Renal pelvis (tissue), 12 donors: ENCODE measurements at places on chromosomes 3 and 15.

GRCh38 chr15:66923438-66923881 is 141.9 kb upstream of the SMAD3 start:
- DNase-seq, result no peak

DNA sequence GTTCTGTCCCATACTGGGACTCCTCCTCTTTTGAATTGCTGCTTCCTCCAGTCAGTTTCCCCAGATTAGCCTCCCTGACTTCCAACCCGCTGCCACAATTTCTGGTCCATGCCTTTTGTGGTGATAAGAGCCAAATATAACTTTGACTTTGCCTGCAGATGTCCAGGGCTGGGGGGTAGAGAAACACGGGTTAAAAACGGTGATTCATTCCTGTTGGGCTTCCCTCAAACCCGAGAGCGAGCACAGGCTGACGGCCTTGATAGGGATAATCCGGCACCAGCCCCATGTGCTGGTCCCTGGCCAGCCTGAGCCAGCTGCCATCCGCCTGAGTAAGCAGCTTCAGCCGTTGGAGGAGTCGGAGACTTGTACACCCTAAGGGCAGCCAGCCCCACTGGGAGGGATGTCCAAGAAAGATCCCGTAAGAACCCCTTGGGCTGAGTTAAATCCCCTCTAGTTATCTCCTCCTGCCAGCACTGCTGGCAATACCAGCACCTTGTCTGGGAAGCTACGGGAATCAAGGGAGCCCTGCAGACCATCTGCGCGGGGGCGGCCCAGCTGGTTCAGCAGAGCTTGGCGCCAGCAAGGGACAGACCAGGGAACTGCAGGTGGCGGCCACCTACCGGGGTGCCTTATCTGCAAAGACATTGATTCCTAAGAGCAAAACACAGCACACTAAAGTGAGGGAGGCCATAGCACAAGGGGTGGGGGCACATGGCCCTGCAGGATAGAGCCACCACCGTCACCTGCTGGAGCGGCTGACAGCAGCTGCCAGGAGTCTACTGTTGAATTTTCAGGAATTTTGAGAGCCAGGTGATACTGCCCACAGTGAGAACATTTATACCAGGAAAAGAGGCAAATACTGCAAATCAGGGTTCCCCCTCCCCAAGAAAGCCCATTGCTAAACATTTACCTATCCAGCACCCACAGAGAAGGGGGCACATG is 18.1 kb downstream of the CSPG4 start:
- DNase-seq, result no peak

DNA sequence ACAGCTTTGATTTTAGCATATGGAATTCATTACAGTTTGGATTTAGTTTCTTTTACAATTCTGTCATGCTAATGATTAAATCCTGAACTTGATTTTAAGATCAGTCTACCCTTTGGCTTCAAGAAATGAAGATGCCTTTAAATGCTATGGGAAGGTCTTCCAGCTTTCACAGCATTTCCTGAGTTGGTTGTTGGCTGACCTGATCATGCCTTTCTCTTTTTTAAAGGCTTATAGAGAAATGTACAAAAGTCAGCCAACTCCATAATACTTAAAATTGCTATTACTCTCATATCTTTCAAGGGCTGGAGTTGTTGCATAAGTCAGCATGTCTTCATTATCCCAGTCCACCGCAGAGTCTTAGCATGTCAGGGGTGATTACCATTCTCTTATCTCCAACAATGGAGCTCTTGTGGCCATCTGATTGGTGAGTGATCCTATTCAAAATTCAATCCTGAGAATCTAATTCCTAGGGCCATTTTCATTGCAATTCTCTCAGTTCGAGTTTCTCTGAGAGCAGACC is 123.8 kb downstream of the GMNC start:
- DNase-seq, result no peak

GRCh38 chr15:69609176-69609575 is 156.6 kb downstream of the RPLP1 start:
- DNase-seq, result no peak

DNA sequence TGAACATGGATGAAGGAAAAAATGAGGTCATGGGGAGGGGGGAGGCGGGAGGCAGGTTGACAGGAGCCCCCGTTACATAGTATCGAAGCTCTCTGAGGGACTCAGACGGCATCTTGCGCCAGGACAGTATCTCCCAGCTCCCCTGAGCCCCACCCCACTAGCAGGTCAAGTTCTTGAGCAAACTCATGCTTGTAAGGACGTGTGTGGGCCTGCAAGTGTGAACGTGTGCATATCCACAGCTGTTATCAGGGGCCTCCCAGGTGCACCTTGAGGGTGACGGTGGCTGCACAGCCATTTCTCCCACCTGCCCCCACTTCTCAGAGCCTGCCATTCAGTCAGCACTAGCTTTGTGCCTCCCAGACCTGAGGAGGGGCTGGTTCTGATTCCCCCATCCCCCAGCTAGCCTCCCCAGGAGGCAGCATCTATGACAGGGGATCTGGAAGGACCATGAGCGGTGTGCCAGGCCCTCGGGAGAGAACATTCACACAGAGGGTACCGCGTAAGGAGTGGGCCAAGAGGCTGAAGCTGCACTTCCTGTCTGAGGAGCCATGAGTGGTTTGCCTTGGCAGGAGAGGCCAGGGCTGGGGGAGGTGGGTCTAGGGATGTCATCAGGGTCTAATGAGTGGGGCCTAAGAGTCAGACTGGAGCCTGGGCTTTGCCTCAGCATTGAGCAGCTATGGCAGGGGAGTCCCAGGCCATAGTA is 2.9 kb downstream of the SEMA3F start:
- DNase-seq, result no peak

- no peak for DNase-seq
Observed at GRCh38 chr3:58411036-58411435, 22.6 kb downstream of the PDHB start.

GRCh38 chr3:169348929-169349621 is 314.4 kb downstream of the MECOM start:
- DNase-seq, result no peak

DNA sequence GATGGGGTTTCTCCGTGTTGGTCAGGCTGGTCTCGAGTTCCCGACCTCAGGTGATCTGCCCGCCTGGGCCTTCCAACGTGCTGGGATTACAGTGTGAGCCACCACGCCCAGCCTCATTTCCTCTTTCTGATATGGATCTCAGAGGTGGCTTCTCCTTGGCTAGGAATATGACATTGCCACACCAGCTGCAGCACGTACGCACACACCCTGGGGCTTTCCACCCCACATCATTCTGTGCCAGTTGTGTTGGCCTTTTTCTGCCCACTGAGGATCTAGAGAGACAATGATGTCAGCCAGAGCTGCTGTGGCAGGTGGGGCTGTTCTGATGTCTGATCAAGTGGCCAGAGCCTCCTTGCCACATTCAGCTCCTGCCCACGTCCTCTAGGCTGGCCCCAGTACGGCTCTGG is 29.0 kb downstream of the TMEM45A start:
- DNase-seq, result no peak

DNA sequence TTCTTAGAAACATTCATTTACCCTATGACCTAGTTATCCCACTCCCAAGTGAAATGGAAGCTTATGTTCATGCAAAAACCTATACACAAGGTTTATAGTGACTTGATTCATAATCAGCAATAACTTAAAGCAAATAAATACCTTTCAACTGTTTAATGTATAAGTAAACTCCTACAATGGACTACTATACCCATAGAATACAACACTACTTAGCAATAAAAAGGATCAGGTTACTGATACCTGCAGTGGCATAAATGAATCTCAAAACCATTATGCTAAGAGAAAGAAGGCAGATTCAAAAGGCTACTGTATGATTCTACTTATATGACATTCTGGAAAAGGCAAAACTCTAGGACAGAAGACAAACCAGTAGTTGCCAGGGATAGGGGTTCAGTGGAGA is 8.3 kb upstream of the POLR2M start:
- no peak for DNase-seq

DNA sequence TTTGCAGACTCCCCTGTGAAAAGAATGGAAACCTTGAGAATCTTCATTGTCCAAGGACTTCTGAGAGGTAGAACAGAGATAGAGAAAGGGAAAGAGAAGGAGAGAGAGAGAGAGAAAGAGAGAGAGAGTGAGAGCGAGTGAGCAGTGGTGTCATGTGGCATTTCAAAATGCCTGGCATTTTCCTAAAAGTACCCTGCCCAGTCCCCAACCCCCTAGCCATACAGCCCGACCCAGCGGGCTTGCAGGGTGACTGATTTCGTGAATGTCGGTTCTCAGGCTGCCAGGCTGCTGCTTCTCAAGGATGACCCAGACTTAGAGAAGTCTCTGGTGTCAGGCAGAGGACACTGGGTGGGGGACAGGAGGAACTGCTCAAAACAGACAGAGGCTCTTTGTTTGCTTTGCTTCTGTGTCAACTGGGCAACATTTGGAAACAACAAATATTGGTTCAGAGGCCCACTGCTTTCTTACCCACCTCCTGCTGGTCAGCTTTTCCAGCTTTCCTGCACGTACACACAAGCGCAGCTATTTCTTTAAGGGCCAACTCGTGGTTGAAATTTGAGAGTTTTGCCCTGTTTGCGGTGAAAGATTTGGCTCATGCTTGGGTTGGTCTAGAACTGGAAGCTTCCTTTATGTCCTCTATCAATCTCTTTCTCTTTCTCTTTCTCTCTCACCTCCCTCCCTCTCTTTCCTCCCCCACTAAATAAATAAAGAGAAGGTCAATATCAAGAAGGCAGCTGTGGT is 3.7 kb upstream of the TF start:
- peak; percentile 27 for DNase-seq

DNA sequence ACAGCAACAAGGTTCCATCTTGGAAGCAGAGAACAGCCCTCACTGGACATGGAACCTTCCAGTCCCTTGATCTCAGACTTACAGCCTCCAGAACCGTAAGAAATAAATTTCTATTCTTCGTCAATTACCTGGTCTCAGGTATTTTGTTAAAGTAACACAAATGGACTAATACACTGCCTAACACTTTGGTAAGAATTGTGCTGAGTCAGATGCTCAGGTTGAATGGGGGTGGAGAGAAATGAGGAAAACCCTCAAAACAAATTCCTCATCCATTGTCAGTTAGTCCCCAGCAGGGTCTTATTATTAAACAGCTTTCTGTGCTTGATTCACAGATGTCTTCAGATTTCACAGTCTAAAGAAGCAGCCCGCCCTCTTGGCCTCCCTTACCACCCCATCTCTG is 306.2 kb upstream of the SLCO3A1 start:
- DNase-seq, result no peak

DNA sequence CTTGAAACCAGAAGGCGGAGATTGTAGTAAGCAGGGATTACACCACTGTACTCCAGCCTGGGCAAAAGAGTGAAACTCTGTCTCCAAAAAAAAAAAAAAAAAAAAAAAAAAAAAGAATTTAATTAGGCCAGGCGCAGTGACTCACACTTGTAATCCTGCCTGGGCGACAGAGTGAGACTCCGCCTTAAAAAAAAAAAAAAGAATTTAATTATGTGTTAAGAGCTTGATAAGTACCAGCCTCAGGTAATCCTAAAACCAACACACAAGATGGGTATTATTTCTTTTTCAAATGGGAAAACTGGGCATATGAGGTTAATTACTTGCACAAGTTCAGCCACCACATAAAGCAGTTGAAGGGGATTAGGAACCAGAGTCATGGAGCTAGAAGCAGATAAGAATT is 49.0 kb downstream of the PBRM1 start:
- DNase-seq, result no peak

- no peak for DNase-seq
Observed at GRCh38 chr3:141074529-141074928, 23.4 kb downstream of the SPSB4 start.

DNA sequence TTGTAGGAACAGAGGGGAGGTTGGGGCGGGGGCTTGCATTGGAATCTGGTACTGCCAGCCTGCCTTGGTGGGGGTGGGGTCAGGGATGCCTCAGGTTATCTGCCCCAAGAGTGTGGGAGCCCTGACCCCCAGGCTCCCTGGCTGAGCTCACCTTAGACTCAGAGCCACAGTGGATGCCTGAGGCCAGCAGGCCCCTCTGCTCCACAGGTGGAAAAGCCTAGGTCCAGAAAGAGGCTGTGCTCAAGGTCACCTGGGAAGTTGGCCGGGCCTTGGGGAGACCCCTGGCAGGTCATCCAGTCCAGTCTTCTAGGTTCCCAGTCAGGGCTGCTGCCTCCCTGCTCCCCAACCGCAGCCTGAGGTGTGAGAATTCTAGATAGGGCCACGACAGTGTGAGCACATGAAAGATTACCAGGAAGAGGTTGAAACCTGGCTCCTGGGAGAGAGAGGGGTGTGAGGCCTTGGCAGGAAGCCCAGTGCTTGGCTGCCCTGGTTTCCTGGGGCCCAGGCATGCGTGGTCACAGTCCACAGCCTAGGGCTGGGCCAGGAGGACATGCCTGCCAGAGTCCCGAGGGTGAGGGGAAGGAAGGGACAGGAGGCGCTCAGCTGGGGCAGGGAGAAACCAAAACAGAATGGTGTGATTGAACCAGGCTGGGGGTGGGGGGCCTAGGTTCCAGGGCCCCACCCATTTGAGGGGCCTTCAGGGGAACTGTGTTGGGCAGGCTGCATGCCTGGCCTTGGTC is 4.9 kb downstream of the HDAC11 start:
- peak; percentile 82 for DNase-seq

DNA sequence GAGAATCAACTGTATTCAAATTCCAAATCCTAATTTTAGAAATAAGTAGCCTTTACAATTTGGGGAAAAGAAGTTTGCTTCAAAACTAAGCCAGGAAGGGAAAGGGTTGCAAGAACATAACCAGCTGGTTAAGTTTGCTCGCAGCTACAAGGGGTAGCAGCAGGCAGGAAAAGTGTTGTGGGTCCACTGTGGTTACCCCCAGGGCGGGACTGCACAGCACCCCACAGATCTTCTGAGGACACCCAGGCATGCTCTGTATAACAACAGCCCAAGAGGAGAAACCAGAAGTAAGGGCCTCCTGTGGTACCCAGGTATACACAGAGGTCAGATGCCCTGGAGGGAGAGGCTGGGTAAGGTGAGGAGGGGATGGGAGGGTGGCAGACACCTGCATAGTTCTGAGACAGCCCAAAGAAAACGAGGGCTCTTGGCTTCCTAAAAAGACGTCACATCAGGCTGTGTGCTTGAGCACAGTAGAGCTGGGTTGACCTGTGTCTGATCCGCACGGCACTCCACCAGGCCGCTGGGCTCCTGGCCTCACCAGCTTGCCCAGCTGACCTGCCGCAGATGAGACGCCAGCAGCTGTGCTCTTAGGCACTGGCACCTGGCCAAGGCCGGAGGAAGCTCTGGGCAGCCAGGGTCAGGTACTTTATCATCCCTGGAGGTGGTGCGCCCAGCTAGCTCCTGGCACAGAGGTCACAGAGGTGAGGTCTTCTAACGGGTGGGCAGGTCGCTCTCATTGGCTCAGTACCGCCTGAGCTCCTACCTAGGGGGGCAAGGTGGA is 81.8 kb upstream of the SNRPA1 start:
- DNase-seq, result no peak

DNA sequence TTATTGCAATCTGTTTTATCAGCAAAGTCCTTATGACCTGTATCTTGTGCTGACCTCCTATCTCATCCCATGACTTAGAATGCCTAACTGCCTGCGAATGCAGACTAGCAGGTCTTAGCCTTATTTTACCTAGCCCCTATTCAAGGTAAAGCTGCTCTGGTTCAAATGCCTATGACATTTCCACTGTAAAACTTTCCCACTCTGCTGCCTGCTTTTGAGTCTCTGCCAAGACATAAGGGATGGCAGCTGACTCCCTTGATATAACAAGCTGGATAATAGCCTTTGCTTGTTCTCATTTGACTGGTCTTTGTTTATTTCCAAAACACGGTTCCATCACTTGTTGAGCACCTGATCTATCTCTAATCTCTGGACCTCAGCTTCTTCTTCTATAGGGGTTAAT is 131.9 kb upstream of the STRIT1 start:
- no peak for DNase-seq

- DNase-seq, result no peak
Observed at GRCh38 chr15:98954411-98954810, 53.2 kb downstream of the PGPEP1L start.
